ENCODE measurements at places on chromosomes 11 and 22.

GRCh38 chr22:25735650-25736049 lies 6.3 kb upstream of the MYO18B start:
- no peak for DNase-seq

GRCh38 chr11:81241672-81242275 lies 1491.9 kb downstream of the FAM181B start:
- no peak for DNase-seq

GRCh38 chr11:121889186-121889585 lies 226.8 kb downstream of the BLID start:
- DNase-seq = no peak

DNA sequence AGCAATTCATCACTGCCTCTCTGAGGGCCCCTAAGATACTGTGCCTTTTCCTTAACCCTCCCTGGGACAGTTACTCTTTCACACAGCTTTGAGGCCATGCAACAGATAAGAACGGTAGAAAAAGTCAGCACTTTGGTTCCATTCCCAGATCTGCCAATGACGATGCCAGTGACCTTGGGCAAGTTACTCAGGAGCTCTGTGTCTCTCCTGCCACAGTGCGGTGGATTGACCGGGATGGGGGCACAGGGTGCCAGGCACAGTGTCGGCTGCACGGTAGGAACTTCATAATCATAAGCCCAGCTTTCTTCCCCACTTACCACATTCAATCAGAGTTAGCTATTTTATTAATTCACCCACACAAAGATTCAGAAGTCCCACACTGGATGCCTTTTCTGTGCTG lies 1041.8 kb downstream of the TBC1D22A start:
- DNase-seq = no peak

DNA sequence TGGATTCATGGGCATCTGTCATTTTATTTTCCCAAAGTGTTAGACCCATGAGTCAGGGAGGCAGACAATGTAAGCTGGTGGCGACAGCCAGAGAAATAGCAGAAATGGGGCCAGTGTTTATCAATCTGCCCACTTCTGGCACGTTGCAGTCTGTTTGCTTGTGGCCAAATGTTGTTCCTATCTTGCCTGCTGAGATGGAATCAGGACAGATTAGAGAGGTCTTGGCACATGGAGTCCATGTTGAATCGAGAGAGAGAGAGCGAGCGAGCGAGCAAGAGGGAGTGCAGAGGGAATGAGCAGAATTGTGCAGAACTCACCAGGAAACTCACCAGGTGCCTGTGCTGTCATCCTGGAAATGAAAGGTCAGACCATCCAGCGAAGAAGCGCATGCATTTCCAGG lies 21.9 kb upstream of the PARVG start:
- DNase-seq = no peak

- DNase-seq = peak; percentile 94
These were observed at the start of gene CEP164 for GRCh38 chr11:117327567-117328374. TSS of gene CEP164 (plus strand) at chr11:117327854. CDS start at chr11:117338587, 10,733 bp downstream.

GRCh38 chr22:25623310-25623734 lies 58.8 kb downstream of the GRK3 start:
- DNase-seq = peak; percentile 75

GRCh38 chr22:19869497-19870152 lies 15.0 kb upstream of the GNB1L start:
- no peak for DNase-seq

DNA sequence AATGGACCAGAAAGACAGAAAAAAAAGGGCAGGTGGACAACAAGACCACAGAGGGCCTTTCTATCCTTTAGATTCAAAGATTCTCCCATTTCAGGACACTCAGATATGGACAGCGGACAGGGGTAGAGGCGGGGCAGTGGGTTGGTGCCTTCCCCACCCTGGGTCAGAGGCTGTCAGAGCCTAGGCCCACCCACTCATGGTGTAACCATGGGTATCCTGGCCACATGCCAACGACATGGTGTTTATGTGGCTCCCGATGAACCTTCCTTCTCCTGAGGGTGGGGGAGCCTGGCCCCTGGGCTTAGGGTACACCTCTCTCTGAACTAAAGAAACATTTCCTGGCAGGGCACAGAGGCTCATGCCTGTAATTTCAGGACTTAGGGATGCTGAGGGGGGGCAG lies 14.3 kb upstream of the P2RY2 start:
- no peak for DNase-seq

- no peak for DNase-seq
These were observed 77.9 kb downstream of the SIK3 start for GRCh38 chr11:117020287-117020686.

DNA sequence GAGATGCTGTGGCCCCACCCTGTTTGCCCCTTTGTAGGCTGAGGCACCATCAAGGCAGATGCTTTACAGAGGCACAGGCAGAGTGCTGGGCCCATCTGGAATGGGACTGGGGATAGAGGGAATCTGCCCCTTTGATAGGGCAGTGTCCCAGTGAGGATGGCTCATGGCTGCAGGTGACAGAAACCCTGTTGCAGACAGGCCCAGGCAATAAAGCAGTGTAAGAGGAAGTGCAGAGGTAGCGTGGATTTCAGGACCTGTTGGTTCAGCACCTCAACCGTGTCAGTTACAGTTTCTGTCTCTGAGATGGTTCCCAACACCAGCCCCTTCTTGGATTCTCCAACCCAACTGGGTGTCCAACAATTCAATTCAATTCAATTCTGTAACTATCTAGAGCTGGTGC lies 25.1 kb downstream of the PRDM11 start:
- no peak for DNase-seq

DNA sequence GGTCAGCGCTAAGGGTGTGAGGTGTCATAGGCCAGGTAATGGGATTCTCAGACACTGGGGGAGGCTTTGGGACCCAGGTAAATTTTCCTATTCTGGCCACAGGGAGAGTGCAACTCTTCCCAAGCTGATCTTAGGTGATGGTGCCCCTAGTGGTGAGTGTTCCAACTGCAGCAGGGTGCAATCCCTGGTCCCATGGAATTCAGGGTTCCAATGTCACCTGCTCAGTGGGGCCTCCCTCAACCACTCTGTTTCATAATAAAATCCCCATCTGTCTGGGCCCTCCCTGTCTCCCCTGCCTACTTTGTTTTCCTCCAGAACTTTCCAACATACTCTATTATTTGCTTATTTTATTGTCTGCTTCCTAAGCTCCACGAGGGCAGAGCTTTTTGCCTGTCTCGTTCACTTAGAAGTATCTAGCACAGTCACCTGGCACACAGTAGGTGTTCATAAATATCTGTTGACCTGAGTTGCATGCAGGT lies 2.9 kb upstream of the SGSM1 start:
- no peak for DNase-seq

DNA sequence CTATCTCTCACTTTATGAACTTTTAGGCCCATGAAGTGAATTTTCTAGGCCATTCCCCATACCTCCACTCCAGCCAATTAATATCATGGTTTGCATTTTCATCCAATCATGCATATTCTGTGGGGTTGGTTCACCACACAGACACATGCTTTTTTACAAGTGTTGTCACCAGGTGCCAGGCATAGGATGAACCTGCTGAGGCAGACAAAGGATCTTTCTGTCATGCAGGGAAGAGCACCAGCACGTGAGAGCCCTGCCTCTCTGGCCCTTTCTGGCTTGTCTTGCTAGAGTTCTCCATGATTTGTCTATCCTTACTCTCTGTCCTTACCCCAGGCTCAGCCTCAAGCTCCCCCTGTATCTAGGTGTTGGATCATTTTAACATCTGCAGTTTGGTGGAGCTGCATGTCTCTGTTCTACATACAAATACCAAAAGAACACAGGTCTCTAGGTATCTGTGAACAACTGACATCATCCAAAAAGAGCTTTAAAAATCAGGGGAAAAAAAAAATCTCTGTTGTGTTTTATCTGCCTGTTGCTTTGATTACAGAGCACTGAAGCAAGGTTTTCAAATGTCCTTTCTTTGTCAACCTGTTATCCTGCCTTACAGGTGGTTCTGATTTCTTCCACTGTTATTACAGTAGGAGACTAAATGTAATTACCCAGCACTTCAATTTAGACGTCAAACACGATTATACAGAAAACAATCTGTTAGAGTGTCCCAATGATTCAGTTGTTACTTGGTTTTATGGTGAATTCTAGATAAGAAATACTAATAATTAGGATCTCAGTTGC lies 58.4 kb upstream of the GRAMD1B start:
- no peak for DNase-seq

- no peak for DNase-seq
These were observed 56.2 kb downstream of the MICAL3 start for GRCh38 chr22:17968126-17968525.

DNA sequence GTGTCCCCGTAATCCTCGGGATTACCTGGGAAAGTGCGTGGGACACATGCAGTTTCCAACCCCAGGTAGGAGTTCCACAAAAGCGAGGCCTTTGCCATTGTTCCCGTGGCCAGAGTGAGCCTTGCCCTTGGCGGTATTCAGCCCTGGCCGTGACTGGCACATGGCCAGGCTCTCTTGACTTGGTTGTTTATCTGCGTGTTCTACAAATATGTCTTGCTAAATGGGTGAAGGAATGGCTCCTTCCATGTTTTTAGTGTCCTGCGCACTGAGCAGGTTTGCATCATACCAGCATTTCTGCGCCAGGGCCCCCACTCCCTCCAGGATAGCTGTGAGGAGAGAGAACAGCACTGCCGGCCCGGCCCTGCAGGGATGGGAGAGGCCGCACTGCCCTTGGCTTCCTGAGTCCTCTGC lies 20.0 kb downstream of the POLR3H start:
- DNase-seq = no peak

DNA sequence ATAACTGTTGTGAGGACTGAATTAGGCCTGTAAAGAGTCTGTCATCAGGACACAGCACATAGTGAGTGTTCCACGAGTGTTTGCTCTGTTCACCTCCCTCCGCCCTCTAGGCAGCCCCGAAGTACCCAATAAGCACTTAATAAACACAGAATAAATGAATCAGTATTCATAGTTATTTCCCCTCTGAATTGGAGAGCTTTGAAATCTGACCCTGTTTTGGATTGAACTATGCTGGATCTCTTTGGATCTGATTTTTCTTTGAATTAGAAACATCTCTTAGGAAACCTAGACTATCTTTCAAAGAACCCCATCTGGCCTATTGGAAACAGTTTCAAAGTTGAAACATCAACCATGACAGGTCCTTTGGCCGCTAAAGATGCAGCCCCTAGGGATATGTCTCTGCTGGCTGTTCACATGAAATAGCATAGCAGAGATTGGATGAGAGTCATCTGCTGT lies 615.5 kb downstream of the NTM start:
- no peak for DNase-seq

- DNase-seq = no peak
These were observed 62.8 kb upstream of the PRR5 start for GRCh38 chr22:44638971-44639760.

GRCh38 chr22:44907765-44908737 lies 101.8 kb downstream of the PHF21B start:
- no peak for DNase-seq

GRCh38 chr22:36365020-36365411 lies 22.8 kb downstream of the MYH9 start:
- DNase-seq = no peak

DNA sequence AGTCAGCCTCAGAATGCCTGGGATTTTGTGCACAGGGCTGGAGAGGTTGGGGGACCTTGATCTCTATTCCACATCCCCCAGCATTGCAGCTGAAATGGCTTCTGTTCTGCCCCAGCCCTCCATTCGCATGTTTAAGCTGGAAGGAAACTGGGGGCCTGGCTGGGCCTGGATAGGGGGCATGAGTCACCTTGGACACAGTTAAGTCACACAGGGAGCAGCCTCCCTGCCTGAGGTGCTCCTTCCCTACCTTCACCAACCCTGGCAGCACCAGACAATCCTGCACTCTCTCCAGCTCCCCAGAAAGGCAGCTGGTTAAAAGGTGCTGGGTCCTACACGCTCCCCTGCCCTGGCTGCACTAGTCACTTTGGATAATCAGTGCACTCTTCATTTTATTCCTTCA lies 763 bp downstream of the SMIM45 start:
- DNase-seq = no peak

DNA sequence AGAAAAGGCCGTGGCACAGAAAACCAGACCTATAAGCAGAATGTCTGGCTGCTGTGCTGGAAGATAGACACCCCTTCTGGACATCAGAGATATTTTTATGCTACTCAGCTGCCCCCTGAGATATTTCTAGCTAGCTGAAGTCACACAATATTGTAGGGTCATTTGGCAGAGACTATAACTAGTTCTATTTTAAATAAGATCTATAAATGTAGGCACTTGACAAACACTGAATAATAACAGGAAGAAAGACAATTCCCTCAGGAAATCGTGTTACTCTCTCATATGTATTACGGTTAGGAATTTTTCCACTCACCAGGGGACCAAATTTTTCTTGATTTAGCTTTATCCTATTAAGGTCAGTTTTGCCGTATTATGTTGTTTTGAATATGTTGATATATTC lies 845.4 kb downstream of the OPCML start:
- DNase-seq = no peak

DNA sequence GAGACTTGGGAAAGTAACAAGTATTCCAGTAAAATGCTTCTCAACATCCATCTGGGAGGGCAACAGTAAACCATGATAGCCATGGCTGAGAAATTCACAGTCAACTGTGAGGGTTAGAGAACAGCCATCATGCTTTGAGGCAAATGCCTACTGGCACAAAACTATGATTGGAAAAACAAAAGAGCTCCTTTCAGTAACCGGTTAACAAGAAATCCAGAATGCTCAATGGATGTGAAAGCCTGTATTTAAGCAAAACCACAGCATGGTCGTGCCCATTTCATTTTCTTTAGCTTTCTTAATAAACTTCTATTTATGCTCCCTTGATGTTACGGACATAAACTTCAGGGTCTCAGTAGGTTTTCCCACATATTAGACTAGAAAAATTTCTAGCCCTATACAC lies 139.5 kb downstream of the SOX6 start:
- DNase-seq = no peak

GRCh38 chr22:38973289-38974169 lies 8.6 kb upstream of the APOBEC3B start:
- no peak for DNase-seq

- no peak for DNase-seq
These were observed 171.2 kb downstream of the C11orf91 start for GRCh38 chr11:33529461-33529860.

DNA sequence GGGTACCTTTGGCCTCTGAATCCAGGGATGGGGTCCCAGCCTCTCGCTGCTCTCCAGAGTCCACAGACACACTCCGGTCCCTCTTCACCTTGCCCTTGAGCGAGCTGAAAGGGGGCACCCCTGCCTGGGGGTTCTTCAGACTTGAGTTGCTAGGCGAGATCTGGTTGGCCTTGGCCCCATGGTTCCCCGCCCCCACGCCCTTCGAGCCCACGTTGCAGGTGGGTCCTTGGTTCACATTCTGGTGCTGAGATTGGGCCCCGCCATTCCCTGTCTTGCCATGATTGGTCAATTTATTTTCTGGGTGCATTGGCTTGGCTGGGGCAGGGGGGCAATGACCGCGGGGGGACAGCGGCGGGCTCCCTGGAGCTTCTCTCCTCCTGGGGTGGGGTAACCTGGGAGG lies 17.5 kb downstream of the BCL9L start:
- DNase-seq = no peak

DNA sequence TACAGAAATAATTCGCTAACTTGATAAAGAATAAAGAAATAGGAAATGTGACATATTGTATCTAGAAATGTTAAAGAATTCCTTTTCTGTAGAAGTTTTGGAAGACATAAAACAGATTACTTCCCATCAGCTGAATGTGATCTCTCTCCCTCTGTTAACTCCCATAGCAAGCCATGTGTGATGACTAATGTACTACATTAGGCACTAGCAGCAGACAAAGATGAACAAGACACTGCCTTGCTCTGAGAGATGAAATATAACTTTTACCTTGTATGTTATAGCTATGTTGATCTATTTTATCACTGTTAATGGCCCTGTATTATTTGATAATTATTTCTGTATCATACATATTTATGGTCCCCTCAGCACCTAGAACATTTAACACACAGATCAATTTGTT lies 817.2 kb downstream of the LRRC4C start:
- DNase-seq = no peak

- no peak for DNase-seq
These were observed 12.6 kb downstream of the SULT4A1 start for GRCh38 chr22:43849731-43850130.
